Fibroblast of villous mesenchyme (primary cell): ENCODE measurements at places on chromosomes 7 and 10. TPM values are rescaled to one million over a fixed set of nuclear protein-coding genes. Genes with fewer than 3 reads are reported as not detected.
A peak's percentile ranks its signal among the peaks of the same experiment; 100 is the strongest.

GRCh38 chr10:67257018-67257417 is 331.2 kb downstream of the LRRTM3 start:
- DNase-seq = no peak

DNA sequence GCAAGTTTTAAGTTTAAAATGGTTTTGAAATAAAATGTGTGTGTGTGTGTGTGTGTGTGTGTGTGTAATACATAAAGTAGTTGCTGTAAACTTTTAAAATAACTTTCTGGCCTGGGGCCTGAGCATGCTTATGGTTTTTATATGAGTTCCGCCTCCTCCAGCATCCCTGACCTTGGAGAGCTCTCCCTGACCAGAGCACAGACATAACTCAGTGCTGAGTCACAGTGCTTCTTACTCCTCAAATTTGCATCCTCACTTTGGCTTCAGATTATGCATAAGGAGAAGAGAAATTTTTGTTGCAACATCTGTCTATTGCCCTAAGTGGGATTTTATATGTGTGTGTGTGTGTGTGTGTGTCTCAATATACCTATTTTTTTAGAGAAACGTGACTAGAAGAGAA is 200.8 kb downstream of the ELMO1 start:
- DNase-seq = peak; percentile 39

DNA sequence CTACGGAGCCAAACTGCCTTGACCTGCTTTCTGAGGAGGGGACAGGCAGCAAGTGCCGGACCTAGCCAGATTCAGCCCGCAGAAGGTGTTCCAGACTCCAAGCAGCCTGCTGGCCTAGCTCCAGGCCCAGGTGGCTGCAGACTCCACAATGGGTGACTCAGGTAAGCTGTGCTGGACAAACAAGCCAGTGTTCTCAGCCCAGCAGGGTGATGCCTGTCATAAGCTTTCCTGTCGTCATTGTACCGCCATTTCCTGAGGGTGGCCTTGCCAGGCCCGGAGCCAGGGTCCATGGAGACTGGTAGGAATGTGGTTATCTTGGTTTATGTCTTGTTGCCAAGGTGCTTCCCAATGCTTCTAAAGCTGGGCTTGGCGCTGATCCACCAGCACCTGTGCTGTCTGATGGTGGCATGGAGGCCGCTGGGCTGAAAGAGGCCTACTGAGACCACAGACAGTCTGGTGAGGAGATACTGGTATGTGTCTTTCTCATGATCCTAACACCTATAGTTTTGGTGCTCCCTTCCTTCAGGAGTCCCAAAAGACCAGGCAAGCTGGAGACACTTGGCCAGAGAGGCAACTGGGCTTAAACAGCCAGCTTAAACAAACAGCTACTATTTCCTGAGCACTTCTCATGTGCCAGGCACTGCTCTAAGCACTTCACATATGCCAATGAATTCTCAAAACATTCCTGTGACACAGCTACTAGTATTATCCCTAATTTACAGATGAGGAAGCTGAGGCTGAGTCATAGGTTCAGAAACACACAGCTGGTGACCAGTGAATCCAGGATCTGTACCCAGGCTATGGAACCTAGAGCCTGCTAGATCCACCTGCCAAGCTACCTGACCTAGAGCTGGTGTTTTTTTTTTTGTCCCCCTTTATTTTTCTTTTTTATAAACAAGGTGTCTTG is 42.0 kb downstream of the ZC3HC1 start:
- peak; percentile 6 for DNase-seq

- DNase-seq = no peak
Observed at GRCh38 chr7:44703921-44704320, 44.7 kb upstream of the ZMIZ2 start.

DNA sequence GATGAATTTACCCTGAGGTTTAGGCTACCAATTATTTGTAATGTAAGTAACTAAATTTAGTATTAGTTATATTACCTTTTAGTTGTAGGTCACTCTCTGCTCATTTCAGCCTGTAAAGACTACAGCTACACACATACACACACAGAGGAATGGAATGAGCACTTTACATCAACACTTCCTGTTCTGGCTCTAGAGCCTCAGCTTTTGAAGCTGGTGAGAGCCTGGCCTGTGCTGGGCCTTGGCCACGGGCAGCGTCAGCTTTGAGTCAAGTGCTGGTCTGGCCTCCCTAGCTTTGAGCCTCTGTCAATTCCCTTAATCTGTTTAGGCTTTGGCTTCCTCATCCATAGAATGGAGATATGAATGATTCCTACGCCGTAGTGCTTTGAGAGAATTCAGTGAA is 141.7 kb downstream of the EGFR start:
- DNase-seq = peak; percentile 67

GRCh38 chr10:126146771-126147170 is 241.5 kb downstream of the ADAM12 start:
- no peak for DNase-seq

DNA sequence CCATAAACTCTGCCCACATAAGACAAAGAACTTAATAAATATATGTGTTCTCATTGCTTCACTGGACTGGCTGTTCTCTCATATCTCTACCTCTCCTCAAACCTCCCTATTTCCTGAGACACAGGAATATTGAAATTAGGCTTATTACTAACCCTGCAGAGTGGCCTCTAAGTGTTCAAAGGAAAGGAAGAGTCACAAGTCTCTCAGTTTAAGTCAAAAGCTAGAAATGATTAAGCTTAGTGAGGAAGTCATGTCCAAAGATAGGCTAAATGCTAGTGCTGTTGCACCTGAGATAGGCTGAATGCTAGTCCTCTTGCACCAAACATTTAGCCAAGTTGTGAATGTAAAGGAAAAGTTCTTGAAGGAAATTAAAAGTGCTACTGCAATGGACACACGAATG is 41.1 kb downstream of the GNAI1 start:
- DNase-seq = no peak

DNA sequence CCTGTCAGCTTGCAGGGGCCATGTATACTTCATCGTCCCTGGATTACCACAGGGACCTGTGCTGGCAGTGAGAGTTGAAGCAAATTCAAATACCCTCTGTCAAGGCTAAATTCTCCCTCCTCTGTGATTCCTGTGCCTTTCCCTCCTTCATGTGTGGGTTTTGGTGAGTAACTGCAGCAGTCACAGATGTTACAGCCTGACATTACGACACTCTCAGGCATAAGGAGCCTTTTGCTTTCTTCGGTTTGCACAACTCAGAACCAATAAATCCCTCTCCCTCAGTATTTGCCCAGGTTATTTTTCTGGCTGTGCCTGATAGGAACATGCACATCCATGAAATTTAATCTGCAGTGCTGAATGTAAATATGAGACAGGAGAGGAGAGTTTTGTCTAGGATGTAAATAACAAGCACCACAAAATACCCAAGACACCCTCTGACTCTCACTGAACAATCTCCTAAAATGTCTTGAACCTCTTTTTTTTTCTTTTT is 997.2 kb upstream of the GHITM start:
- no peak for DNase-seq

DNA sequence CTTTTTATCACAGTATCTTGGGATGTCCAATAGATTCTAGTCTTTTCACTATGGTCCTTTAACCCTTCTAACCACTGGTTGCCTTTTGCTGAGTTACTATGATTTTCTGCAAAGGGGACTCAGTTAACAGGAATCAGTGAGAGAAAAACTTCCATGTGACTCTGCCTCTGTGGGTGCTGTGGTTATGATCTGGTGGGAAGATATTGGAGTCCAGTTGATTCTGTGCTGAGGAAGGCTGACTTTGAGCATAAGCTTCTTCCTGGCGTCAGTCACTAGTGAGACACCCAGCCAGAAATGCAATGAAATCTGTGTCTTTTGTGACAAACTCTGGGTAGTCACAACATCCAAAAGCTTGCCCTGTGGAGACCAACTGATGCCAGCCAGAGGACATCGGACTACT is 648.0 kb downstream of the SUGCT start:
- no peak for DNase-seq

- DNase-seq = no peak
Observed at GRCh38 chr10:125882596-125882995, 1.5 kb upstream of the DHX32 start.

DNA sequence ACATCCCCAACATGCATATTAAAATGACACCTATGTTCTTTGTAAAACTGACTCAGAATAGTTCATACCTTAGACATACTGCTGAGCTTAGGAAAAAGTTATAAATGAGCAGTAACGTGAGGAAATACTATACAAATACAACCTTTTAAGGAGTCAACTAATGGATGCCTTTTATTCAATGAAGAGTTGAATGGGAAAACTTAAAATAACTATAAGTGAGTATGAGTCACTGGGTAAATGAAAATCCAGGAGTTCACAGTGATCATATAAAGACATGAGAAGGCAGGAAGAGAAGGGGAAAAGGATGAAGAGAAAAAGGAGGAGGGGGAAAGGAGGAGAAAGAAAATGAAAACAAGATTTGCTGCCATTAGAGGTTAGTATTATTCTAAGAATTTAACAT is 157.8 kb upstream of the PCDH15 start:
- DNase-seq = no peak

GRCh38 chr10:37520488-37520887 is 336.9 kb downstream of the ZNF248 start:
- DNase-seq = no peak

DNA sequence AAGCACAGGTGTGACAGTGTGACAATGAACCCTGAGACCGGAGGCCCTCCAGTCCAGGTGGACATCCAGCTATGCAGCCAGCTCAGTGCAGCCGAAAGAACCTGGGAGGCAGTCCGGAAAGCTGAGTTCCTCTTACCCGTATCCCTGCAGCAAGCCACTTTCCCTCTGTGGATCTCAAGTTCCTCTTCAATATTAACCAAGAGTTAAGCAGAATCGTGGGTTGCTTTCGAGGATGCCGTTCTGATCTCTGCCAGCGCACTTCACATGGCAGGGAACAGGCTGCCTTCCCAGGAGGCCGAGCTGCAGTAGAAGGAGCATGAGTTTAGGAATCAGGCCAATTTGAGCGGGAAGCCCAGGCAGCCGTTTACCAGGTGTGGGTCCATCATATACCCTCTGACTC is 591.6 kb downstream of the SDK1 start:
- no peak for DNase-seq

DNA sequence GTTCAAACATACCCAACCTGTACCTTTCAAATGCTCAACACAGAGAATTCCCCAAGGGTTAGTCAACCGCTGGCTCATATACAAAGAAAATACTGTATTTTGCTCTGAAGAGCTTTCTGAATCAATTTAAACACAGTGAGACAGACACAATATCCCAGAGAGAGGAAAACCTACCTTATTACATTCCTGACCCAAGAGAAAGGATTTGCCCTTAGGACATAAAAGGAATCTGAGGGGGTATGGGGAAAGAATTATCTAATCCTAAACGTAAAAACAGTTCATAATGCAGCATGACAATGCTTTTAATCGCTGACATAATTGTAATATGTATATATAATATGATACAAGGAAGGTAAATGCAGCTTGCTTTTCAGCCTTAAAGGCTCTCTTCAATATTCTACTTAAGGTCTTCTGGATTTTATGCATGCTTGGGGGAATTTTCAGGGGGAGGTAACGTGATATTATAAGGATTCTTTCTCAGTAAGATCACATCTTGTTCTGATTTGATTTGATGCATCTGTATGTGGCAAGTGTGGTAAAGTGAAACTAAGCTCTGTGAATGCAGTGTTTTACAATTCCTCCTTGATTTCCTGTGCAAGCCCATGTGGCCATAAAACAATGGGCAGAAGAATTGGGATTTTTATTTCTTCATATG is 240.5 kb downstream of the GLI3 start:
- DNase-seq = peak; percentile 70

DNA sequence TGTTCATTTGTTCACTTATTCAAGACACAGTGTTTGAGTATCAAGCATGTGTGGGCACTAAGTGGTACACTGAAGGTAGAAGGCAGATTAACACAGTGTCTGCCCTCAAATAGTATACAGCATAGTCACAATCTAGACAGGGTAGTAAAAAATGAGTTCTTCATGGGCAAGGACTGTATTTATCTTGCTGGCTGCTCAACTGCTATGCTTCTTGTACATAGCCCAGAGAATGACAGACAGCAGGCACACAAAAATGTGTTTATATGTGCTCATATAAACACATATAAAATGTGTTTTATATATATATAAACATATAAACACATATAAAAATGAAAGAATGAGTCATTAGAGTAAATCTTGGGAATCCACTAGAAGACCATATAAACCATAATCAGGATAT is 43.1 kb downstream of the TFEC start:
- DNase-seq = no peak

GRCh38 chr7:39285256-39285655 is 280.9 kb upstream of the YAE1 start:
- DNase-seq = no peak

DNA sequence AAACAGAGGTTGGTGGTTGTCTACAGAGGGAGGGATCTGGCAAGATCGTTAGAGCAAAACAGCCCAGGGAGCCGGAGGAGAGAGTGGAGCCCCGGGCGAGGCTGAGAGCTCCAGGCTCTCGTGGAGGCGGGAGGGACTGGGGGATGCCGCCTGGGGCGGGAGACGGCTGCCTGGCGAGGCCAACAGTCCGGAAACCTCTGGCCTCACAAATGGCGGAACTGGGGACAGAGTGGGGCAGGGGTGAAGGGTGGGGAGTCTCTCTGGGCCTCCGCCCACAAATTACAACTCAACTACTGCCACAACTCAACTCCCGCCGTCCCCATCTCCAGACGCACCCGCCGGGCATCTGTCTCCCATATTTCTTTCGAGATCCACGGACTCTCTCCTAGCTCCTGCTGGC is 47.7 kb downstream of the CLEC2L start:
- DNase-seq = no peak

DNA sequence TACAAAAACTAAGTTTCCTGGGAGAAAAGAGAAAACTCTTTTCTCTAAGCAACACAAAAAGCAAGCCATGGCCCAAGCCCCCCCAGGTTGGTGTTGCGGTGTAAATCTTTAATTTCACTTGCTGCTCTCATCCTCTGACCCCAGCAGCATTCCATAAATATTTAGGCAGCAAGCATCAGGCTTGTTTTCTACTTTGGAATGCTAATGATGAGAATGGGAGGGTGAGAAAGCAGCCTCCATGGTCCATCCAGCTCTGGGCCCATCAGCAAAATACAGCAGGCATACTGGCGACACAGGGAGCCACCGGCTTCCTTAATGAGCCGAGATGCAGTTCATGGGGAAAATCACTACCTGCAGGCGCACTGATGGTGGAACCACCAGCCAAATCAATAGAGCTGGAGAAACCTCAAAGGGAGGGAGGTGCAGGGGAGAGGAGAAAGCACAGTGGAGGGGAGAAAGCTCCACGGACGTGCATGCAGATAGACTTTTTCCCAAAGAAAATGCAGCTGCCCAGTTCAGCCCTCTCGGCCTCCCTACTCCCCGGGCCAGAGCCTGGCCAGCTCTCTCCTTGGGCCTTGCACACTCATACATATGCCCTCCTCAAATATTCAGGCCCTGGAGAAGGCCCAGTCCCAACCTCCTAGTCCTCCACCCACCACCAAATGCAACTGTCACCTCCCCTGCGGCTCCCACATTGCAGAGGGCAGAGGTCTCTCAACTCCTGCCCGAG is 131.9 kb downstream of the GRID1 start:
- no peak for DNase-seq

- DNase-seq = peak; percentile 45
Observed at GRCh38 chr7:84190016-84190705, 4.4 kb downstream of the SEMA3A start.

GRCh38 chr10:68175949-68176348 is 56.0 kb downstream of the ATOH7 start:
- no peak for DNase-seq

CCL24 gene
- not detected in 2 replicates for total RNA-seq

DENND2A gene
- total RNA-seq = 25.5 and 26.7 TPM in 2 replicates

RAMP3 gene
- not detected in 2 replicates for total RNA-seq

PRSS1 gene
- total RNA-seq = not detected in 2 replicates

VSIR gene
- 26.1 and 57.4 TPM in 2 replicates for total RNA-seq

HMX2 gene
- total RNA-seq = not detected in 2 replicates

SLC39A12 gene
- total RNA-seq = not detected in 2 replicates

NXPH1 gene
- total RNA-seq = not detected in 2 replicates

BAMBI gene
- 25.9 and 62.8 TPM in 2 replicates for total RNA-seq

ZNF727 gene
- not detected in 2 replicates for total RNA-seq

MKRN1 gene
- 41.9 and 50.5 TPM in 2 replicates for total RNA-seq

CLCN1 gene
- total RNA-seq = under 0.01 TPM in 2 replicates
